ENCODE measurements at places on chromosomes 11 and 22. TPM values are rescaled to one million over a fixed set of nuclear protein-coding genes. Genes with fewer than 3 reads are reported as not detected.

FREY1 gene
- total RNA-seq: 0.46 TPM

MMP8 gene
- total RNA-seq: not detected

MPPED2 gene
- total RNA-seq: not detected

MMP3 gene
- total RNA-seq: not detected

SYT7 gene
- total RNA-seq: 0.93 TPM

LUZP2 gene
- not detected for total RNA-seq

TIRAP gene
- 6.0 TPM for total RNA-seq

MYOD1 gene
- total RNA-seq: 0.03 TPM

GAS2 gene
- total RNA-seq: 0.52 TPM

OR52A1 gene
- total RNA-seq: not detected

ARHGEF17 gene
- total RNA-seq: 9.8 TPM

TSGA10IP gene
- not detected for total RNA-seq

LRRC75B gene
- 9.0 TPM for total RNA-seq

BDNF gene
- 9.3 TPM for total RNA-seq

CNTN5 gene
- total RNA-seq: not detected
